ENCODE measurements at places on chromosomes 1 and 21.

GRCh38 chr1:110750562-110750961 is 75.8 kb upstream of the KCNA3 start:
- H3K27ac ChIP-seq = no peak overlapping the region
- H3K36me3 ChIP-seq = no peaks in the 10 kb centered on the region
- H3K4me1 ChIP-seq = peaks cover 6% of the 10 kb centered on the region
- no peak for DNase-seq

DNA sequence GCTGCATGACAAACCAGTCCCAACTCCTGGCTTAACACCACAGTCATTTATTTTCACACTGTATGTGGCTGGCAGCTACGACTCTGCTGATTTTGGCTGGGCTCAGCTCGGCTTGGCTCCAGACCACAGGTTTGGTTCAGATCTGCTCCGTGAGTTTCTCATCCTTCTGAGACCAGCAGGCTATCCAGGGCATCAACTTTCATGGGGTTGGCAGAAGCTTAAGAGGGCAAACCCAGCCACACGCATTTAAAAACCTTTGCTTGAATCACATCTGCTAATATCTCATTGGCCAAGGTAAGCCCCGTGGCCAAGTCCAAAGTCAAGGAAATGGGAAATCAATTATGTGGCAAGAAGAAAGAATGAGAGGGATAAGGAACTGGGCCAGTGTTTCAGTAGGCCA is 574.2 kb downstream of the MATN1 start:
- H3K36me3 ChIP-seq = no peaks in the 10 kb centered on the region
- peaks cover 21% of the 10 kb centered on the region for H3K27me3 ChIP-seq
- H3K27ac ChIP-seq = no peak overlapping the region
- no peak overlapping the region for H3K4me3 ChIP-seq
- no peak for DNase-seq

DNA sequence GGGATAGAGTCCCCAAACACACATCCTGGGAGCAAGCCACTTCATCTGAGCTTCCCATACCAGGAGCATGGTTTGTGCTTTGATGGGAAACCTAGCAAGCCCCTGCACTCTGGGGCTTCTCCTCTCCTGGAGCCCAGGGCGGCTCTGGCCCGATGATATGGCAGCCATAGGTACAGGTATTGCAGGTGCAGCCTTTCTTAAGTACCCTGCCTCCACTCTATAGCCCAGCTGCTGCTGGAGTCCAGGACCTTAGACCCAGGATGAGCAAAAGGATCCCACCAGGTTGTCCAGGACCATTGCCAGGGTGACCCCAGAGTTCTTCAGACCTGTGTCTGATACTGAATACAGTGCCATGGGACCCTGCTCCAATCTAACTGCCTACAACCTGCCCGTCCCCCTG is 4.2 kb downstream of the C1orf226 start:
- peaks cover 42% of the 10 kb centered on the region for H3K4me1 ChIP-seq
- no peak overlapping the region for H3K4me3 ChIP-seq
- H3K27me3 ChIP-seq = peaks cover 10% of the 10 kb centered on the region
- no peak overlapping the region for H3K27ac ChIP-seq
- peaks cover 4% of the 10 kb centered on the region for H3K36me3 ChIP-seq
- DNase-seq = no peak

- no peak overlapping the region for H3K4me3 ChIP-seq
- peaks cover 7% of the 10 kb centered on the region for H3K27me3 ChIP-seq
- peak; percentile 17 for DNase-seq
- H3K27ac ChIP-seq = peak overlapping the region; percentile 16
- peaks cover 44% of the 10 kb centered on the region for H3K4me1 ChIP-seq
Observed at GRCh38 chr1:225695578-225696337, 42.8 kb upstream of the ENAH start.

DNA sequence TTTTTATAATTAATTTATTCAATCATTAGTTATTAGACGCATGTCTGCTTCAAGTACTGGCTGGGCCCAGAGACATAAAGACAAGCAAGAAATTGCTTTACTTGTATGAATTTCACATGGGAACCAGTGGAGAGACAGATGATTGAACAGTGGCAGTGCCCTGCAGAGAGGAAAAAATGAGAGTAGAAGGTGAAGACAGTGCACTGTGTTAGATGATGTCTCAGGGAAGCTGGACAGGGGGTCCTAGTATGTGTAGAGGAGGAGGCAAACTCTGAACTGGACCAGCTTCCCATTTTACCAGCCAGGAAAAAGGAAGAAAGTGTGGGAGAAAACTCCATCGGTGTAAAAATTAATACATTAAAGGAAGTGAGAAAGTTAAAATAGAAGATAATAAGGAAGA is 126.0 kb downstream of the BACH1 start:
- H3K27me3 ChIP-seq = no peaks in the 10 kb centered on the region
- no peak overlapping the region for H3K4me3 ChIP-seq
- H3K36me3 ChIP-seq = no peaks in the 10 kb centered on the region
- DNase-seq = no peak

DNA sequence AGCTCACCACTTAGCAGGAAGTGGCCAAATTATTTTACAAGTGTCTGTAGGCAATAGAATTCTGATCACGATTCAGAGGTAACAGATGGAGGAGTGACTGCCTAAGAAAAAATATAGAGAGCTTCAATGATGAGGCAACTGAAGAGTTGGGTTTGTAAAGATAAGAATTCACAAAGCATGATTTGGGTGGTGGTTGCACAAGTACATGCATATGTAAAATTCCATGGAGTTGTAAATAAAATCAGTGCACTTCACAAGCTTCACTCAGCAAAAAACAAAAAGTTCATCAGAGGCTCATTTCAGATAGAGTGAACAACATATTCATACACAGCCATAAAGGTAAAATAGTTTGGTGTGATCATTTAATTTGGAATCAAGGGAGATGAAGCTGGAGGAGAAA is 10.9 kb downstream of the ANP32E start:
- DNase-seq = no peak
- H3K4me3 ChIP-seq = no peak overlapping the region
- no peaks in the 10 kb centered on the region for H3K4me1 ChIP-seq
- peaks cover 81% of the 10 kb centered on the region for H3K36me3 ChIP-seq
- H3K27me3 ChIP-seq = no peaks in the 10 kb centered on the region

DNA sequence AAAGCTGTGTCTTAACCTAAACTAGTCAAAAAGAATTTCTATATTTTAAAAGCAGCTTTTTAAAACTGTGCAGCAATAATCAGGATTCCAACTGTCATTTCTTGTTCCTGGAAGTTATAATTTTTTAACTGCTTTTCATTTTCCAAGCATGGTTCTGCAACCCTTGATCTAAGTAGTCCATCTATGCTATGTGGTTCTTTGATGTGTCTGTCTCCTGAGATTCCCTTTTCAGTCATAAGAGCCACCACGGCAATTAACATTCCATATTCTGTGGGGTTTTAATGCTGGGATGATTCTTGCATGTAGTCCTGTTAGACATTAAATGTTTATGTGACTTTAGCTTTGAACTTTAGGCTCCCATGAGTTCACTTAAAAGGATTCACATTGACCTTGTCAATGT is 220.4 kb downstream of the TPR start:
- no peak for DNase-seq
- peaks cover 48% of the 10 kb centered on the region for H3K36me3 ChIP-seq
- no peak overlapping the region for H3K27ac ChIP-seq
- no peaks in the 10 kb centered on the region for H3K4me1 ChIP-seq

DNA sequence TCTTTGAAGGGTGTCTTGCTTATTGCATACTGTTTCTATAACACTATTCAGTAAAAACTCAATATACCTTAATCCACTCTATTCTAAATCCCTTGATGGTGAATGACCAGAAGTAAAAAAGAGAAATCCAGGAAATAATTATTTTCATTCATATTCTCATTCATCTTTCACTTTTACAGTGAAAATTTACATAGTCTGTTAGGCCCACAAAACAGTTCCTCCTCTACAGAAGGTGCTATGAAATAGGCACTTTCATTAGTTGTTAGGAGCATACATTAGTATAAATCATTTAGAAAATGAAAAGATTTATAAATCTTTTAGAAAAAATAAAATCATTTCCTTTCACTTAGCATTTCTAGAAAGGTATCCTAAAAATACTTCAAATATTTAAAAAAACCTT is 115.1 kb downstream of the LHX4 start:
- no peak overlapping the region for H3K27ac ChIP-seq
- peaks cover 5% of the 10 kb centered on the region for H3K36me3 ChIP-seq
- DNase-seq = no peak
- peaks cover 5% of the 10 kb centered on the region for H3K4me1 ChIP-seq
- H3K27me3 ChIP-seq = no peaks in the 10 kb centered on the region
- H3K4me3 ChIP-seq = no peak overlapping the region

DNA sequence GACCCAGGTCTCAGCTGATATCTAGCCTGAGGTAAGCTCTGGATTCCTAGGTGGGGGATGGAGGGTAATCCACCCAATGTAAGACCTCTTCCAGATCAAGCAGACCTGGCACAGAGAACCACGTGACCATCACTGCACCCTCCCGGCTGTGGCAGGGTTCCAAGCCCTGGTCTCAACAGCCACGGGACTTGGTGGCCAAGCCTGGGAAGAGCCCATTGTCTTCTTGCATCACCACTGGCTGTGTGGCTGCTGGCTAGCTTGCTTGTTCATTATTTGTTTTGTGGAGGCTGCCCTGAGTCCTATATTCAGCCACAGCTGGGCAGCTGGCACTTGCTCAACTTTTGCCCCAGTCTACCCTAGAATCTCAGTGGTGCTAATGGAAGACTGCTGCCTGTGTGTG is 24.1 kb upstream of the NFASC start:
- peaks cover 4% of the 10 kb centered on the region for H3K27me3 ChIP-seq
- H3K4me1 ChIP-seq = peaks cover 6% of the 10 kb centered on the region
- H3K36me3 ChIP-seq = no peaks in the 10 kb centered on the region
- H3K4me3 ChIP-seq = no peak overlapping the region

DNA sequence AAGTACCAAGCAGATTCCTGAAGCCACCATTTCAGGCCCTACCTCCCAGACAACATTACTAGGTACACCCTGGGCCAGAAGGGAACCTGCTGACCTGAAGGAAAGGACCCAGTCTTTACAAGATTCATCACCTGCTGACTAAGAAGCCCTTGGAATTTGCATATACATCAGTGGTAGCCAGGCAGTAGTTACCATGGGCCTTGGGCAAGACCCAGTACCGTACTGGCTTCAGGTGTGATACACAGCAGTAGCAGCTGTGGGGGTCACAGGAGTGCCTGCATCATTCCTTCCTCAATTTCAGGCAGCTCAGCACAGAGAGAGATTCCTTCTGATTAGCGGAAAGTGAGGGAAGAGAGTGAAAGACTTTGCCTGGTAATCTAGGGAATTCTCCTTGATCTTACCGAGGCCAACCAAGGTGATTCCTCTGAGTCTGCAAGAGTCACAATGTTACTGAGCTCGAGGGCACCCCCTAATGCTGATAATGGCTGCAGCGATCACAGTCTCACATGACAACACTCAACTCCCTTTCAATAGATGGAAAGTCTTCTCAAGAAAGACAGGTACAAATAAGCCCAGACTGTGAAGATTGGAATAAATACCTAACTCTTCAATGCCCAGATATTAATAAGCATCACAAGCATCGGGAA is 22.0 kb upstream of the UHMK1 start:
- H3K36me3 ChIP-seq = peaks cover 10% of the 10 kb centered on the region
- H3K4me3 ChIP-seq = no peak overlapping the region
- no peaks in the 10 kb centered on the region for H3K4me1 ChIP-seq
- H3K27ac ChIP-seq = no peak overlapping the region

- H3K27ac ChIP-seq = no peak overlapping the region
- no peaks in the 10 kb centered on the region for H3K4me1 ChIP-seq
- no peaks in the 10 kb centered on the region for H3K36me3 ChIP-seq
- no peak overlapping the region for H3K4me3 ChIP-seq
- no peak for DNase-seq
Observed at GRCh38 chr1:171122299-171122698, 31.6 kb downstream of the FMO3 start.

DNA sequence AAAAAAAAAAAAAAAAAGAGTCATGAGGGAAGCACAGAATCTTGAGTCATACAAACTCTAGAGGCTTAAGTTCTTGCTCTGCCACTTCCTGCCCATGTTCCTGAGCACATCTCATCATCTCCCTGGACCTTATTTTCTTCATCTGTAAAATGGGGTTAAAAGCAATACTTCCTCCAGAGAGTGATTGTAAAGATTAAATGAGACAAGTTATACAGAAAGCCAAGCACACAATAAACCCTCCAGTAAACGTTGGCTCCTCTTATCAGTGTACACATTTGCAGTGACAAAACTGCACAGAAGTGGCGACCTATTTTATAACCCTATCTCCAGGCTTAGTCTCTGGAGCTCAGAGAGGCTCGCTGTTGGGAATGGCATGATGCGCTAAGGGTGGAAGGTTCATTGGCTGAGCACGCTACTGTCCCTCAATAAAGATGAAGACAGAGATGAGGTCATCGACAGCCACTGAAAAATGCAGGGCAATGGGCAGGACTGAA is 82.1 kb downstream of the RRAGC start:
- no peaks in the 10 kb centered on the region for H3K36me3 ChIP-seq
- no peak overlapping the region for H3K27ac ChIP-seq
- DNase-seq = no peak
- no peak overlapping the region for H3K4me3 ChIP-seq

- no peak overlapping the region for H3K4me3 ChIP-seq
- H3K27ac ChIP-seq = no peak overlapping the region
- H3K27me3 ChIP-seq = no peaks in the 10 kb centered on the region
- no peak for DNase-seq
- no peaks in the 10 kb centered on the region for H3K4me1 ChIP-seq
Observed at GRCh38 chr1:236844499-236845271, 49.6 kb downstream of the MTR start.

GRCh38 chr1:77133731-77134358 is 85.4 kb downstream of the PIGK start:
- H3K27me3 ChIP-seq = no peaks in the 10 kb centered on the region
- no peak overlapping the region for H3K4me3 ChIP-seq
- peaks cover 6% of the 10 kb centered on the region for H3K36me3 ChIP-seq
- no peak overlapping the region for H3K27ac ChIP-seq
- no peak for DNase-seq
- H3K4me1 ChIP-seq = no peaks in the 10 kb centered on the region

DNA sequence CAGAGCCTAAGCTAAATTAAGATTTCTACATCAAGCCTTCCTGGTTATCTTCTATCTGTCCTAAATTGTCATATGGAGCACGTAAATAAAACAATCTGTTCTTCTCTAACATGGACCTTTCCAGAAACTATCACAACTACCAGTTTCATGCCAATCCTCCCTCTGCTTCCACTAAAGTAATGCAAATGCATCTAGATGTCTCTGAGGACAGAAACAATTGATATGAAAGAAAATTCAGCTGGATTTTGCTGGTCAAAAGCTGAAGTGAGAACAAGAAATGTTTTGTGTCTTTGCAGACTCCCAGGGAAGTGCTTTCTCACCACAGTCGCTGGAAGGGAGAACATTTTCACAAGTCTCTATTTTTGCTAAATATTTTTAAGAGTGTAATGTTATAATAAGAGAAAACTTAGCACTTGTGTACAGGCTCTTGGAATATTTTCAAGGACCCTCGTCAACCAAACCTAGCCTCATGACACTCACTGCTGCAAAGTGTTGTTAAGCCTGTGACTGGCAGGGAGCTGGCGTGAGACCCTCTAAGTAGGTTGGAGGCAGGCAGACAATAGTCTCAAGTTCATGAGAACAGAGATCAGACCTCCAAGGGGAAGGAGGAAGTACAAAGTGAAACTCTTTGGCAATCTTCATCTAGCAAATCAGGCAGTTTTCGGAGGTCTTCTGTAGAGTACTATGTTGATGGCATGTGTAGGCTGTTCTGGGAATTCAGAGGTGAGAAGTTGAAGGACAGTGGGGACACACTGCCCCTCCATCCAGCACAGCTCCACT is 38.8 kb downstream of the DNASE2B start:
- H3K4me3 ChIP-seq = no peak overlapping the region
- H3K4me1 ChIP-seq = peaks cover 12% of the 10 kb centered on the region
- H3K27me3 ChIP-seq = no peaks in the 10 kb centered on the region
- no peak overlapping the region for H3K27ac ChIP-seq
- H3K36me3 ChIP-seq = no peaks in the 10 kb centered on the region
